ENCODE measurements at places on chromosomes 6 and 20.

- peak; percentile 36 for DNase-seq
These were observed 130.1 kb upstream of the DOK5 start for GRCh38 chr20:54345301-54345724.

DNA sequence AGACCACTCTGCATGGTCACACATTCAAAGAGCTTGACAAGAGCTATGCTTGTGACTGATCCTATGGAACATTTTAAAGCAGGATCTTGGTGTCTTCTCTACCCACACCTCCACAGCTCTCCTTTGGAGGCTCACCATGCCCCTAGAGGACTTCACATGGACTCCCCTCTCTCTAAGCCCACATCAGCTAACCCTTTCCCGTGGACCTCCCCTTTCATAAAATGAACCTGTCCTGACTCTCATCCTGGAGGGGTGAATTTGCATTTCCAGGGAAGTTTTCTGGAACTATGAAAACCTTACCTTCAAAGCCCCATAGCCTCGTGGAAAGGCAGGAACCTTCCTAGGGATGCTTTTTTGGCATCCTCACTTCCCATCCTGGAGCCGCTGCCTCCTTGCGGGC lies 184.4 kb upstream of the SUPT3H start:
- no peak for DNase-seq

GRCh38 chr6:169766232-169766631 lies 14.8 kb downstream of the ERMARD start:
- no peak for DNase-seq

DNA sequence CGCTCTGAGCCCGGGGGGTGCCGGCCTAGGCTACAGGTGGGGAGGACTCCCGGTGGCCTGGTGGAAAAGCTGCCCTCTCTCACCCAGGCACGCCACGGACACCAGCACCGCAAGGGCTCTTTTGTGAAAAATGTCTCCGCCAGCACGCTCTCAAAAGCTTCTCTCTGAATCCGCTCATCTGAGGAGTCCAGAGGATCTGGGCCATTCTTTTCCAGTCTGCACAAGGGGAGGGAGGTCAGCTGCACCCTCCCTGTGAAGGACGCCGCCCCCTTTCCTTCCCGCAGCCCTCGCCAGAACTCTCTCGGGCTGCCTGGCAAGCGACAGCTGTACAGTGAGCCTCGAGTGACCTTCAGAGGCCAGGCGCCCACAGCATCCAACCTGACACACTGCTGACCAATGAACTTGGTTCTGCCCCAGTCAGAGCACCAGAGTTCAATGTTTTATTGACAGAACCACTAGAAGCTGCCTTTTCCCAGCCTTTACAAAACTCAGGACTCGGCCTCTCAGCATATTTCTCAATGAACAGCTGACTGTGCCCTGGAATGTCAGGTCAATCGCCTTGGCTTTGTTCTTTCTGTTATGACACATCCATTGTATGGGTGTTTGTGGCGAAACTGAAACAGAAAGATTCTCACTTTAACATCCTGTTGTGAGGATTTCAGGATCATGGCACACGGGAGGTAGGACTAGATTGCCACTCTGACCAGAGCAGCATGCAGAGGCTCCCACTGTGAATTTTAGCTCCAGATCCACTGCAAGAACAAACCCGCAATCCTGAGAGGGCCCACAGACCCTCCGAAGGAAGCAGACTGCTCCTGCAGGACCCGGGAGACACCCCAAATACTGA lies 26.7 kb downstream of the SERPINB9 start:
- peak; percentile 52 for DNase-seq

GRCh38 chr20:38034108-38034649 lies 633 bp downstream of the RPRD1B start:
- DNase-seq = no peak

Data from MV-4-11 (cell line).